ENCODE measurements at places on chromosomes 7 and 10.

- DNase-seq = no peak
These were observed 461.4 kb upstream of the POT1 start for GRCh38 chr7:125390981-125391380.

DNA sequence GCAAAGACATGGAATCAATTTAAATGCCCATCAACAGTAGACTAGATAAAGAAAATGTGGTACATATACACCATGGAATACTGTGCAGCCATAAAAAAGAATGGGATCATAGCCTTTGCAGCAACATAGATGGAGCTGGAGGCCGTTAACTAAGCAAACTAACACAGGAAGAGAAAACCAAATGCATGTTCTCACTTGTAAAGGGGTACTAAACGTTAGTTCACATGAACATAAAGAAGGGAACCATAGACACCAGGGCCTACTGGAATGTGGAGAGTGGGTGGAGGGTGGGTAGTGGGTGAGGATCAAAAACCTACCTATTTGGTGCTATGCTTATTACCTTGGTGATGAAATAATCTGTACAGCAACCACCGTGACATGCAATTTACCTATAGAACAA, 78.4 kb upstream of the GSDME start:
- no peak for DNase-seq

DNA sequence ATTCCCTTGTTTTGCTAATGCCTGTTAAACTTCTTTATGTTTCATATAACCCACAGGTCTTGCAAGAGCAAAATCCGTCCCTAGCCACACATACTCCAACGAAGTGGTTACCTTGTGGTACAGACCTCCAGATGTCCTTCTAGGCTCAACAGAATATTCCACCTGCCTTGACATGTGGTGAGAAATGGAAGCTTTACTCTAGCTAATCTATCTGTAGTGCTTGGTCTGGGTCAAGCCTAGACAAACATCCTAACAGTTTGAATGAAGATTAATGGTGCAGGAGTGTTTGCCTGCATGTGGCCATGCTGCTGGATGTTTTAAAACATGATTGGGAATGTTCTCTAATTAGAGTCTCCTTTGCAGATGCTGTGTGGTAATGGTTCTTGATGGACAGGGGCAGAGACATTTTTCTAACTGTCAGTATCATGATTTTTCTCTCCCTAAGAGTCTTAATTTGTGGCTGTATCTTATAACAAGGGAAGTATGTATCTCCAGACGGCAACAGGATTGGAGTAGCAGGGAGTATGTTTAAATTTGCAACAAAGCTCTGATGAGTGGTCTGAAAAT, 308.5 kb upstream of the FZD1 start:
- DNase-seq = no peak

GRCh38 chr10:3136763-3137611, 35.6 kb downstream of the PITRM1 start:
- no peak for DNase-seq
